ENCODE measurements at places on chromosomes 3 and 15. TPM values are rescaled to one million over a fixed set of nuclear protein-coding genes. Genes with fewer than 3 reads are reported as not detected.

Gene HYAL3
- not detected for total RNA-seq

Gene GMNC
- total RNA-seq, result not detected

Gene PCLAF
- not detected for total RNA-seq

Gene TTBK2
- 14.7 TPM for total RNA-seq

Gene GOLGA6L7
- total RNA-seq, result not detected

Gene CCDC33
- total RNA-seq, result not detected

Gene BDH1
- total RNA-seq, result 9.1 TPM

Gene CSPG5
- total RNA-seq, result 0.87 TPM

Gene PLA2G4D
- total RNA-seq, result 0.10 TPM

GRCh38 chr15:100663915-100664281, 61.5 kb downstream of the ASB7 start:
- DNase-seq, result no peak

GRCh38 chr15:82138306-82138705, 92.5 kb upstream of the MEX3B start:
- no peak for DNase-seq

GRCh38 chr3:76673171-76673570, 366.7 kb upstream of the ROBO2 start:
- DNase-seq, result no peak

DNA sequence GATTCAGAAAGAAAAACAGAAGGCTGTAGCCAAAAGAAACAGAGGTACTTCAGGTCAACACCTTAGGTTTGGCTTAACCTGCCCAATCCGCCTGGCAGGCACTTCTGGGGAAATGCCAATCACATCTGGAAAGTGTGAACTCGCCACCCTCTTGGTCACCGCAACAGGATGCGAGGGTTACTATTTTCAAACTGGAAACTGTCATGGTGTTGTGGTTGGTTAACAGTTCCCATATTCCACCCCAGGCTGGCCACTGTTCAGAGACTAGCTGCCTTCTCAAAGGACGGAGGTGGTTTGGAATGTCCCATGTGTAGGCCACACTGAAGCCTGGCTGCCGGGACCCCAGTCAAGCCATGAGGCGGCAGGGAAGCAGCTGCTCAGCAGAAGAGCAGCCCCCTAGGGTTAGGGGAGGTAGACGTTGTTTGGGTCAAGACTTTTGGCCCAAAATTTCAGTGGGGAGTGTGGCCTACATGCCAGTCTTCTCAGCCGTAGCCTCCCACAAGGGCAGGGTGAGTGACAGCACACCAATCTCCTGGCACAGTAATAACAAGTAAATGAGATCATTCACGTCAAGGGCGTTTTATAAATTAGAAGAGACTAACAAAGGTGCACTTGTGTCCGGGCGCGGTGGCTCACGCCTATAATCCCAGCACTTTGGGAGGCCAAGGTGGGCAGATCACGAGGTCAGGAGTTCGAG, 54.6 kb downstream of the UMPS start:
- no peak for DNase-seq

DNA sequence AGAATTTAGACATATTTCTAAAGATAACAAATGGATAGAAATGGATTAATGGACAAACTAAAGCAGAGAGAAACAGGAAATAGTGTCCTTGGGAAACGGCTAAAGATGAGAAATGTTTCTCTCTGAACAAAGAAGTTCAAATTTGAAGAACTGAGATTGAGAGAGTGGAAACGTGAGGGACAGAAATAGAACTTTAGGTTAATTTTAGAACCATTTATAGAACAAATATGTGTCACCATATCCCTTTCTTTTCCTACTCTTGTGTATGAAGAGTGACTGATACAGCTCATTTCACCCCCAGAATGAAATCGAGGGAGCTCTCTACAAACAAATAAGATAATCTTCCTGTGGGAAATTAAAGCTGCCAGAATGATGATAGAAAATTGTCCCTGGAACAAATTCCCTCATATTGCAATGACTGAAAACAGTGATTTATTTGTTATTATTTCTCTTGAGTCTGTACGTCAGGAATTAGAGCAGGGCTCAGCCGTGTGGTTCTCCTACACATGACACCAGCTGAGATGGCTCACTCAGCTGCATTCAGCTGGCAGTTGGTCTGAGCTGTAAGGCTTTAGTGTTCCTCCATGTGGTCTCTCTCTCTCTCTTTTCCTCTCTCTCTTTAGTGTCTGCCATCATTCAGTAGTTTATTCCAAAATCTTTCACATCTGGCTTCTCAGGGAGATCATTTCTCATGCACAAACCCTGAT, 46.6 kb upstream of the ARPP21 start:
- no peak for DNase-seq

- DNase-seq, result peak; percentile 66
These were observed 12.3 kb downstream of the CPNE9 start for GRCh38 chr3:9715764-9716437.

GRCh38 chr3:186722457-186722856, 5.3 kb downstream of the KNG1 start:
- DNase-seq, result no peak

DNA sequence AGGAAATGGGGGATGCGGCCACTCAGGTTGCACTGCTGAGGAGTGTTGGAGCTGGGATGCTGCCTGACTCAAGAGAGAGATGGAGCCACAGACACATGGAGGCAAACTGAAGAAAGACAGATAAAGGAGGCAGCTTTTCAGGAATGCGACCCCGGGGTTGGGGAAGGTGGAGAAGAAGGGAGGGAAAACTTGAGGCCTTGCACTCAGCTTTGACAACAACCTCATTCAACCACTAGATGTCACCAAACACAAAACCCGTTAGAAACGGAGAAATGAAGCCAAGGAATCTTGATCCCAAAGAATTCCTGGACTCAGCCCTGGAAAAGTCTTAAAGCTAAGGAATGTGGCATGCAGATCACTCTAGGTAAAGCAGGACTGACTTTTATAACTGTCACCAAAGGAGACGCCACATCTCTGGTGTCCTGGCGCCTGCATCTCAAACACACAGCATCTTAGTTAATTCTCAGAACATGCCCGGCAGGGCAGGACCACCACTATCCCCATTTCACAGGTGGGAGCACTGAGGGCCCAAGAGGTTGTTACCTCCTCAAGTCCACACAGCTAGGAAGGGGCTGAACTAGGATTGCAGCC, 59.6 kb upstream of the LMCD1 start:
- no peak for DNase-seq

- no peak for DNase-seq
These were observed 93.0 kb downstream of the ALCAM start for GRCh38 chr3:105459566-105460290.

GRCh38 chr15:95853350-95853749, 477.1 kb upstream of the NR2F2 start:
- no peak for DNase-seq

DNA sequence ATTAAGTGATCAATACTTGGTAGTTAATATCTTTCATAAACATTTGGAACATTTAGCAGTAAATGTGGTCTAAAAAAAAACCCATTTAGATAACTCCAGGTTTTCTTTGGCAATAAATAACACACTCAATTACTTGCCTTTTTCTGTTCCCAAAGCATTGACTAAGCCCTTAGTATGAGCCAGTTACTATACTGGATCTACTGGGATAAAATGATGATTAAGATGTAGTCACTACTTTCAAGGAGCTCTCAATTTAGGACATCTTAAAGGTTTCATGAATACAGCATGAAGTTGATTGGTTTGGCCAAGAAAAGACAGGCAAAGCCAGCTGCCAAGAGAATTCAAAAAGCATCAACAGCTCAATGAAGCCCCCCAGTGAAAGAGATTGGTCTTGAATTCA, 250.9 kb downstream of the EPHA3 start:
- DNase-seq, result no peak

- no peak for DNase-seq
These were observed 88.3 kb upstream of the CTNNB1 start for GRCh38 chr3:41111011-41111410.

- no peak for DNase-seq
These were observed 460.0 kb upstream of the TBL1XR1 start for GRCh38 chr3:177657243-177657642.

GRCh38 chr3:94114666-94115065, 51.8 kb downstream of the NSUN3 start:
- DNase-seq, result no peak

DNA sequence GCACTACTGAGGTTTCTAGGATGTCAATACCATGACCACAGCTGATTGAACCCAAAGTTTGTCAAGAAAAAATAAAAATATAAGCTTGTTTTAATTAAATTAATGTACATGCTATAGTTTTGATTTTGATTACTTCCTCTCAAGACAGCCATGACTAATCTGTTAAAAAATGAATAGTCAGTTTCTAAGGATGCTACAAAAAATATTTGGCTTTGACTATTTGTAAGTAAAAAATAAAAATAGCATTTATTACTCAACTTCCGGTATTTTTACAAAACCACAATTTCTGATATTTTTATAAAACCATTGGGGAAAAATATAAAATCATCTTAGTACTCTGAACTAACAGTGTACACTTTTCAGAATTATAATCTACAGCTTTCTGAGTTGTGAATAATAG, 12.1 kb upstream of the TEX9 start:
- DNase-seq, result no peak

GRCh38 chr3:193805448-193805847, 212.4 kb downstream of the OPA1 start:
- peak; percentile 22 for DNase-seq

- no peak for DNase-seq
These were observed 732.9 kb upstream of the BCHE start for GRCh38 chr3:166570102-166570501.

DNA sequence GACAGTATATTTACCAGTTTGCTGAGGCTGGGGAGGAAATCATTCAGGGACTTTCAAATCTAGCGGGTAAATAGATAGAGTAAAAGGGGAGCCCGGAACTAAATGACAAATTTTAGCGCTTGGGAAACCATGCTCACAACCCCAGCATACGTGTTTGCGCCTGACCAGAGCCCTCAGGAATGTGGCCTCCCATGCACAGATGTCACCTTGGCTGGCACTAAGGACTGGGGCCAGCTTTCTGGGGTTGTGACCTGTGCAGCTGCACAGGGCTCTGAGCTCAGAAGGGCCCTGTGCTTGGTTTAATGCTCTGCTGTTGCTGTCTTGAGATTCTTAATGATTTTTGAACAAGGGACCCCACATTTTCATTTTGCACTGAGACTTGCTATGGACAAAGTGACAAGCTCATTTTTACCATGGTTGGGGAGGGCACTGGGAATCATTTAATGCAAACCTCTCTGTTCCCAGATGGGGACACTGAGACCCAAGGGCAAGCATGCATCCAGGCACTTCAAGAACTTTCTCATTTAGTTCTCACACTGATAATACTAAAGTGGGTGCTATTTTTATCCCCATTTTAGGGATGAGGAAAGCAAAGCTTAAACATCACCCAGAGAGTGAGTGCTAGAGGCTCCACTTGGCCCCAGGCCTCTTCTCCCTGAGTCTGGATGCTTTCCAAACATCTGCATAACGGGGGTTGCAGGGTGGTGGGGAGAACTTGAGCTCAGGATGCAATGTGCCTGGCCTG, 44.1 kb upstream of the FAM107A start:
- no peak for DNase-seq

DNA sequence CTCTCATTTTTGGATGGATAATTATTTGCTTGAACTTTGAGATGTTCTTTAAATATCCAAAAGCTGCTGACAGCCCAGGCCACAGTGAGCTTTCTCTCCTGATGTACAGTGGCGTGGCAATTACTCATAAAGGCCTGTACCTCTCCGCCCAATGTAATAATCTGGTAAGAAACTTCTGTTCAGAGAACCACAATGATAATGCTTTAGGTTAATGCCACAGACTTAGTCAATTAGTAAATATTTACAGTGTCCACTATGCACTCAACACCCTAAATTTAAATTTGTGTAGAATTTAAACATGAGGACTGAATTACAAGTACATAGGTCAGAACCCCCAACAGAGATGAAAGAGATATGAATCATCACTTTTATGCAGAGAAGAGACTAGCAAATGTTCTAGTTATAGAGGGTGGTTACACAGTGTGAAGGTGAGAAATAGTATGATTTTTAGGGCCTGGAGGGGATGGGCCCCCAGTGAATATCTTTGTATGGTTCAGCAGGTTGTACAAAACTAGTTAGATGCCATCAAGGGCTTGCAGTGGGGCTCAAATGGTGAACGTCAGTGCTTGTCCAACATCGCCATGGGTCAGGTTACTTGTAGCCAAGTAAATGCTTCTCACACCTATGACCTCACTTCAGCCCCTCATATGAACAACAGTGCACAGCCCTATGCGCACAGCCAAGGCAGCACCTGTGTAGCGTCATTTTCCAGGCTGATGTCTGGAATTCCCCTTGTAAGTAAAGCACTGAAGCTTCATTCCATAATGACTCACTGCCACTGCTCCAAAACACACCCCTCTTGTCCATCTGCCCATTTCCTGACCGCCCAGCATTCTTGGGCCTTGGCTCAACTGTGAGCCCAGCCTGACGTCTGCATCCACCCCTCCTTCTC, 13.3 kb downstream of the ABHD2 start:
- DNase-seq, result peak; percentile 82

GRCh38 chr3:149375501-149376196, 1.8 kb downstream of the TM4SF1 start:
- DNase-seq, result no peak

DNA sequence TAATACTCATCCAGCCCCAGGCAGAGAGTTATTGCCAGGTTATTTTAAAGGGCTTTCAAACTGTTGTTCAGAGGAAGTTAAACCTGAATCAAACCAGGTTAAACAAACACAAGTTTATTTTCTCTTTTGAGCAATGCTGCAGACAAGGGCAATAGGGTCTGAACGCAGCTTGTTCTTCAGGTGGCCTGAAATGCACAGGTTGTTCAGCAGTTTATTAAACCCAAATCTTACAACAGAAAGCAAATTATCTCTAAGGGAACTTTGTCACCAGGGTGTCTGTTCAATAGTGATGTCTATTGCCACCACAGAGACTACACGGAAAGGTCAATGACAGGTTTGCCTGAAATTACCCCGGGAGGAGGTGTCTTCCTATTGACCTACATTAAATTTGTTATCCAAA, 134.0 kb downstream of the IL5RA start:
- no peak for DNase-seq
